Keratinocyte (primary cell): ENCODE measurements at places on chromosomes 5 and 9.

DNA sequence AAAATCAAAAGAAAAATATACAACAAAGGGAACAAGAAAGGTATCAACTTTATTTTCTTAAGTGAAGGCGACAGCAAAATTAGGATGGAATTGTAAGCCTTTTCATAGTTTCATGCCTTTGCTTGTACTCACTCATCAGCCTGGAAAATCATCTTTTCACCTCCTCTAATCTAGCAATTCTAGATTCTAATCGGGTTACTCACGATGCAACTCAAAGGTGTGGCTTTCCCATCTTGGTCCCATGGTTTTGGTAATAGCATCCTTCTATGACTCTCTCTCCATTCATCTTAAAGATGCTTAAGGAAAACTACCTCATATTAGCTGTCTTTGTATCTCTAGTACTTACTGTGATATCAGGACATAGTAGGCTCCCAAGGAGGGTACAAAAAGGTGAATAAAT is 30.5 kb downstream of the DNAH5 start:
- peak; percentile 17 for DNase-seq

DNA sequence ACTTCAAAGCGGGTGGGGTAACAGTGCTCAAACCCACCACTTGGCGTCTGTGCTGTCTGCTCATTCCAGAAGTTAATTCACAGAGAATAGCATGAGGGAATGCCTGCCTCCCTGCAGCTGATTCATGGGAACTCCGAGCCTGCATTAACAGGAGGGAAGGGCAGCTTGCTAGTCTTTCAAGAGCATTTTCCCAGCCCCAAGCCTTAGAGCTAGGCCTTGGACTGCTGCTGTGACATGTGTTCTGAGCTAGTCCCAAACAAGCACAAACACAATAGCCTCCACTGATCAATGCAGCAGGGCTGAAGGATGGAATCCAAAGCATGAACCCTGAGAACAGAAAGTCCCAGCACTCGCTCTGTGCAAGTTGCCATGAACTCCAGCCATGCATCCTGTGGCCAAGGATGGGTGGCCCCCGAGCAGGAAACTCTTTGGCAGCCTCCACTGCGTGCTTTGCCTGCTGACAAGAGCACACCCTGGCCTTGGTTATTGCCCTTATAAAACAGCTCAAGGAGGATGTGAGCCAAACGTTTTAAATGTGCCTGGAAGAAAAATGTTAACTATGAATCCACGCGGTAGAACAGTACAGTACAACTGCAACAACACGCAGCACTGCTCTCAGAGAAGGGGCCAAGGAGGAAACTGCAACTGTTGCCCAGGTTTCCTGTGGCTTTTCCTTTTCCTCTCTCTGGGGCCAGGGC is 653.1 kb upstream of the KLF4 start:
- no peak for DNase-seq

GRCh38 chr5:33065131-33065530 is 354.0 kb downstream of the NPR3 start:
- no peak for DNase-seq

DNA sequence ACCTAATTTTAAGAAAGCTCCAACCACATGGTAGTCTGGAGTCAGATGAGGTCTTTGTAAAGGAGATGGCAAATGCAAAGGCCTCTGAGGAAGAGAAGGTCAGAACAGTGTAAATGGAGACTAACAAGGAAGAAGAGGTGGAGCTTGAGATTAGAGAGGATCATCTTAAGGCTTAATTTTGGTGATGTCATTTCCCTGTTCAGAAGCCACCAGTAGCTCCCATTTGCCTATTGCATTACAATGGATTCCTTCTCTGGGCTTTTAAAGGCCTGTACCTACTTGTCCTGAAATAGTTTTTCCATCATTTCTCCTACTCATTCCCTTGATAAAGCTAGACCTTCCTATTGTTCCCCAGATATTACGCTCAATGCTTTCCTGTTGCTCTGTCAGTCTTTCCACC is 16.1 kb downstream of the PCSK5 start:
- peak; percentile 30 for DNase-seq

GRCh38 chr5:39189292-39189955 is 29.9 kb downstream of the FYB1 start:
- no peak for DNase-seq

GRCh38 chr9:130986356-130986965 is 22.5 kb upstream of the LAMC3 start:
- no peak for DNase-seq

GRCh38 chr5:5383461-5383860 is 39.0 kb upstream of the ICE1 start:
- no peak for DNase-seq

- DNase-seq: no peak
Measured at GRCh38 chr9:114791312-114791711, 14.5 kb downstream of the TNFSF15 start.

- DNase-seq: no peak
Measured at GRCh38 chr5:139636207-139636792, 11.8 kb upstream of the CXXC5 start.

GRCh38 chr5:108681079-108681921 is 66.4 kb upstream of the FER start:
- no peak for DNase-seq

DNA sequence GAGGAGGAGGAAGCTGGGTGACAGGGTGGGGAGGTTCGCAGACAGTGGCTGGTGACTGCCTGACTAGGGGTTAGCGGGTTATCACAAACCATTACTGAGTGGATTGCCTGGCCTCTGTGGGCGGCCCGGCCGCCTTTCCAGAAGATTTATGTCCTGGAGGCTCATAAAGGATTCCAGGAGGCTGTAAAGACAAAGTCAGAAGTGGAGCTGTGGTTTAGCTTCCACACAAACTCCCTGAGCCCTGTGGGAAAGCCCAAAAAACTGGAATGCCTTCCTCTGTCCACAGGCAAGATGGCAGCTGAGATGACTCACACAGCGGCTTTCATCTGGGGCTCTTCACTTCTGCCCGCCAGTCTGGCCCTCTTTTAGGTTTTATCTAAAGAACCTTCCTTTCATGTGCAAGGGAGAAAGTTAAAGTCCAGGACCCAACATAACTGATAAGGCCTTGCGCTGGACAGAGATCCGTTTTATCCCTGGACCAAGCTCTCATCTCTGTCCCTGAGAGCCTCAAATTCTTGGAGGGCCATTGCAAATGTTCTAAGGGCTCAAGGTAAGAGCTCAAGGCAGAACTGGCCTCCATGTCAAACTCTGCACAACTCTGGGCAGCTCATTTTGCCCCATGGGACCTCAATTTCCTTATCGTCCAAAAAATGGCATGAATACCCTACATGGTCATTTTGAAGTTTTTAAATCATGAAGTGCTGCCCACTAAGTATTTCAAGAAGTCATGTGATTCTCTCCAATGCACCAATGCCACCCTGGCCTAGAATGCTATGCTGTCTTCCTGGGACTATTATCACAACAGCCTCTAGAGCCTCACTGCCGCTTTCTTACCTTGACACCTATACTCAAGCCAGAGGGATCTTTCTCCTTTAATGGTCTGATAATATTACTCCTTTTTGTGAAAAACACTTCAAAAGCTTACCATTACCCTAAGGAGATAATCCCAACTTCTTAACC is 249.4 kb upstream of the TRIM32 start:
- no peak for DNase-seq

GRCh38 chr9:33638391-33638915 is 114.4 kb downstream of the ANKRD18B start:
- no peak for DNase-seq

GRCh38 chr5:151115272-151115905 is 34.6 kb upstream of the TNIP1 start:
- DNase-seq: peak; percentile 33

DNA sequence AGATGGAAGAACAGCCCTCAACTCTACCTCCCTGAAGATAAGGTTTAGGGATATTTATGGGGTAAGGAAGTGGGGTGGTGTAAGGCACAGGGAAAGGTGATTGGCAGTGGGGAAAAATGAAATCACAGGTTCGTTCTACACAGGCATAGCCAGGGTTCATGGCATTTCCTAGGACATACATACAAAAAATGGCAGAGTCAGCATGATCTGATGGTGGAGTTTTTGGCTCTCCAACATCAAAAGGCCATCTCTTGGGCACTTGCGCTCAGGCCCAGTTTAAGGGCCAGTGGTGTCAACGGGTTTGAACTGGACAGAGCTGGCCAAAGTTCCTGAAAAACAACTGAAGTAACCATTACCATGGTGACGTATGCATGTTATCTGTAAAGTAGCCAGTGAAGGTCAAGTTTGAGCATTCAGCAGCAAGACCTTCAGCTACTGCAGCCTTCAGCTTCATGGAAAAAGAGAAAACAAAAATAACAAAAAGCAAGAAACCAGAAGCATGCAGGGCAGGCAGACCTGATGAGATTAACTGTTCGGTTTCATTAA is 92.8 kb downstream of the SMARCA2 start:
- DNase-seq: no peak

DNA sequence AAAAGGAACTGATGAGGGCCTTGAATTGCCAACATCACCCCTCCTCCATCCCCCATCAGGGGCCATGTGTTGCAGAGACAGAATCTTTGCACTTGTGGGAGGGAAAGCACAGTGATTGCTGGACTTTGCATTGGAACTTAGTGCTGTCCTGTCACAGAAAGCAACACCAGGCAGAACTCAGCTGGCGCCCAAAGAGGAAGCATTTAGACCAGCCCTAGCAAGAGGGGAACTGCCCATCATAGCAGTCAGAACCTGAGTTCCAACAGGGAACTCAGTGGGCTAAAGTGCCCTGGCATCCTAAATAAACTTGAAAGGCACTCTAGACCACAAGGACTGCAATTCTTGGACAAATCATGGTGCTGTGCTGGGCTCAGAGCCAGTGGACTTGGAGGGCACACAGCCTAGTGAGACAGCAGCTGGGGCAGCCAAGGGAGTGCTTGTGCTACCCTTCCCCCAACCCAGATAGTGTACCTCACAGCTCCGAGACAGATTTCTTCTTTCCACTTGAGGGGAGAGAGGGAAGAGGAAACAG is 128.1 kb downstream of the ACTL7B start:
- no peak for DNase-seq

DNA sequence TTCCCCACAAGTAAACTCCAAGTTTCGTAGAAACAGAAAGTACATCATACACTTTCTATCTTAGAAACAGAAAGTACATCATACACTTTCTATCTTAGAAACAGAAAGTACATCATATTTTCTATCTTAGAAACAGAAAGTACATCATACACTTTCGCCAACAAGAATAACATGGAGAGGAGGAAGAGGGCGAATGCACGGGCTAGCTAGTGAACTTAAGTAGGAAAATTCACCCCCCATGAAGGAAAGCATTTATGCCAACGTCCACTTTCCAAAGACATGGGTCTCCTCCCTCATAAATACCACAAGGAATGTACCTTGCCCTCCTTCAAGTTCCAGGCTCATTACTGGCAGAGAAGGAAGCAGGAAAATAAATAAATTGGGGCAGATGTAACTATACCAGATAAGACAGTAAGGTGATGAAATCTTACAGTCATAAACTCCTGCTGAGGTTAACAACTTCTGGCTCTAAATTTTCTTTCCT is 64.7 kb downstream of the FRMD3 start:
- DNase-seq: no peak

- DNase-seq: no peak
Measured at GRCh38 chr5:14186059-14186830, 43.1 kb downstream of the TRIO start.

GRCh38 chr5:87572090-87572489 is 159.4 kb upstream of the CCNH start:
- DNase-seq: no peak
